ENCODE measurements at places on chromosomes 2 and 18.

- peak; percentile 16 for DNase-seq
These were observed 92.5 kb upstream of the MAP2 start for GRCh38 chr2:209331291-209331844.

GRCh38 chr2:238289574-238289973 lies 1.2 kb upstream of the PER2 start:
- no peak for DNase-seq

GRCh38 chr2:36708041-36708741 lies 11.7 kb downstream of the VIT start:
- no peak for DNase-seq

GRCh38 chr2:25845843-25846505 lies 32.3 kb downstream of the ASXL2 start:
- no peak for DNase-seq

DNA sequence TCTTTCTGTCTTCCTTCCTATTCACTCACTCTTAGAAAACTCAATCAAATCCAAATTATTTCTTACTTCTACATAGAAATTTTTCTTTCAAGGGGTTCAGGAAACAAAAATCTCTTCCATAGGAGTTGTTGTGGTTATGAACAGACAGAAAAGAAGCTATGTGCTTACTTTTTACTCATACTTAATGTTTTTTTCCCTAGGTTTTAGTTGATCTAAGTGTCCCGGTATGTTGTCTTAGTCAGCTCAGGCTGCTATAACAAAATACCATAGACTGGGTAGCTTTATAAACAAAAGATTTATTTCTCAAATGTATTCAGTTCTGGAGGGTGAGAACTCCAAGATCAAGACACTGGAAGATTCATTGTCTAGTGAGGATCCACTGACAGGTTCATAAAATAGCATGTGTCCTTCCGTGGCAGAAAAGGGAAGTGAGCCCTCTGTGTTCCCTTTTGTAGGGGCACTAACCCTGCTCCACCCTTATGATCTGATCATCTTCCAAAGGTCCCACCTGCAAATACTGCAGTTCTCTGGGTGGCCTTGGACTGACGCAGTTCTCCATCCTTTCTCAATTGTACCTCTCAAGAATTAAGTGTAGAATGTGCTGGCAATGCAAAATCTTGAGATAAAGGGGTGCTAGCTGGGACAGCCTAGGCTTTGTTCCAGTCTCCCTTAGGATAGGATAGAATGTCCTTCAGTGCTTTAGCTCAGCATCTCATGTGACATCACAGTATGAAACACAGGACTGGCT lies 14.4 kb upstream of the VRK2 start:
- no peak for DNase-seq

- DNase-seq, result no peak
These were observed 1277.0 kb upstream of the SLC39A10 start for GRCh38 chr2:194380011-194380410.

GRCh38 chr2:180944372-180944771 lies 36.0 kb upstream of the UBE2E3 start:
- no peak for DNase-seq

DNA sequence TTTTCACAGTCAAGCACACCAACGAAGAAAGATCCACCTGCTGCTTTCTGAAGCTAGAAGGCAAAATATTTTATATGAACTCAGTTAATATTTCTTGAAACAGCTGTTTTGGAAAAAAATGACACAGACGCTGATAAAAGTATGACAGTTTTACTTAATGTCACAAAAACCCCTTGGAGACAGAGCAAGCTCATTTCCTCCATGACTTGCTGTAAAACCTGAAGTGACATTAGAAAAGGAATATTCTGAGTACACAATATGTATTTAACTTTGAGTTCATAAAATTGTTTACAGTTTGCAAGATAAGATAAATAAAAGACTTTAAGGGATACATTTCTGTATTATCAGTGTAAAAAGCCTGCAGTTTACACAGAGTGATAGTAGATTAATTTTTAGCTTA lies 105.4 kb downstream of the DSEL start:
- no peak for DNase-seq

DNA sequence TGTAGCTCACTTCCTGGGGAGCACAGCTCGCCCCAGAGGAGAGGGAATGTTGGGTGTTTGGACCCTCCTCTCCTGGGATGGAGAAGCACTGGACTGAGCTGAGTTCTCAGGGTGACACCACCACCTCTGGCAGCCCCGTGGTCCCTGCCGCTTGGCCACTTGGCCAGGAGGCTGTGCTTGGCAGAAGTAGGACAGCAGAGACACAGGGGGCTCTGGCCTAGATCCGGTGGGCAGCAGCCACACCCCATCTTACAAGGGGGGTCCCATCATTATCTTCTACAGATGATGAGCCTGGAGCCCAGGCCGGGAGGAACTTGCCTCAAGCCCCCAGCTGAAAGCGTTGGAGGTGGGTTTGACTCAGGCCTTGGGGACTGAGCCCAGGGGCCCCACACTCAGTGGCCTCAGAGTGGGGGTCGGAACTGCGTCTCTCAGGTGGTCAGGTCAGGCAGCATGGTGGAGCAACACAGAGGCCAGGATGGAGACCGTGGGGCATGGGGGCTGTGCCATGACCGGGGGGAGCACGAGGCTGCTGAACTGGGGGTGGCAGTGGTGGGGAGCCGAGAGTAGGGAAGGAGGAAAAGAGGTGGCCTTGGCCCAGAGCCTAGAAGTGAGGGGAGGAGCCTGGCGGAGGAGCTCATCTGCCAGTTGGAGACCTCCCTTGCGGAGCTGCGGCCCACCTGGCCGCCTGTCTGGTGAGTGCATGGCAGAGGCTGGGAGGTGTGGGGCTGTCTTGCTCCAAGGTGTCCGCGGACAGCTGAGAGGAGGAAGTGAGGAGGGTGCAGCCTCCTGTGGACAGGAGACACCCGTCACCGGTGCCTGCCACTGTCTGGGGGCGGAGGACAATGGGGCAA lies 63.6 kb upstream of the HDAC4 start:
- no peak for DNase-seq

DNA sequence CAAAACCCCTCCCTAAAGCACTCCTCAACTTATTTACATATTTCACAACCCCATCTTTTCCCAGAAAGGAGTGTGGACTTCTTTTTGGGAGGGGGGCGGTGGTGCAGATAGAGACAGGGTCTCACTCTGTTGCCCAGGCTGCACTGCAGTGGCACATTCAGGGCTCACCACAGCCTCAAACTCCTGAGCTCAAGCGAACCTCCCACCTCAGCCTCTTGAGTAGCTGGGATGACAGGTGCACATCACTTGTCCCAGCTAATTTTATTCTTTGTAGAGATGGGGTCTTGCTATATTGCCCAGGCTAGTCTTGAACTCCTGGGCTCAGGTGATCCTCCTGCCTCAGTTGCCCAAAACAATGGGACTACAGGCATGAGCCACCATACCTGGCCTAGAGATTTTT lies 44.1 kb downstream of the ADCY3 start:
- DNase-seq, result no peak
